ENCODE measurements at places on chromosomes 11 and 22. TPM values are rescaled to one million over a fixed set of nuclear protein-coding genes. Genes with fewer than 3 reads are reported as not detected.

The PVALB gene
- total RNA-seq = not detected

The LAYN gene
- 6.7 TPM for total RNA-seq

The TMEM45B gene
- 53.2 TPM for total RNA-seq

The RFPL2 gene
- not detected for total RNA-seq

The MAPK8IP1 gene
- 5.4 TPM for total RNA-seq

The CNTN5 gene
- total RNA-seq = not detected

The MYBPC3 gene
- not detected for total RNA-seq

The ANGPTL5 gene
- not detected for total RNA-seq

The MUC5AC gene
- total RNA-seq = not detected

The NLRP14 gene
- 0.07 TPM for total RNA-seq

The AMBRA1 gene
- total RNA-seq = 22.4 TPM

The IFITM2 gene
- 17.1 TPM for total RNA-seq

The NDUFV1 gene
- 254 TPM for total RNA-seq

The UPK2 gene
- total RNA-seq = 0.56 TPM

The FGF4 gene
- not detected for total RNA-seq

The OR8A1 gene
- total RNA-seq = not detected

The SPTBN2 gene
- 67.0 TPM for total RNA-seq

The DNAJB7 gene
- not detected for total RNA-seq

The TEX12 gene
- total RNA-seq = not detected

The CDC42EP2 gene
- total RNA-seq = 9.5 TPM

The WNT11 gene
- 0.21 TPM for total RNA-seq

The FAR1 gene
- 44.6 TPM for total RNA-seq

The MOGAT2 gene
- total RNA-seq = not detected

The ART5 gene
- not detected for total RNA-seq

All from airway epithelial cell (primary cell).